Activated T-cell treated with anti-CD3 and anti-CD28 coated beads, Interleukin-2, amount 50 U/mL, for 4 hours (primary cell): ENCODE measurements at places on chromosomes 3 and 15. TPM values are rescaled to one million over a fixed set of nuclear protein-coding genes. Genes with fewer than 3 reads are reported as not detected.

- no peak for DNase-seq
These were observed 133.0 kb upstream of the SNTN start for GRCh38 chr3:63519426-63519825.

The FHIT gene
- 2.4 TPM for total RNA-seq

GRCh38 chr3:122502139-122502538 lies 12.6 kb downstream of the KPNA1 start:
- no peak for DNase-seq

GRCh38 chr3:32743934-32744333 lies 58.9 kb downstream of the CNOT10 start:
- no peak for DNase-seq

The HRG gene
- not detected for total RNA-seq

- no peak for DNase-seq
These were observed 12.1 kb upstream of the DMXL2 start for GRCh38 chr15:51634591-51635198.

The REC114 gene
- total RNA-seq: not detected

GRCh38 chr15:82928711-82929110 lies 23.8 kb downstream of the HOMER2 start:
- no peak for DNase-seq

The ROBO2 gene
- not detected for total RNA-seq

GRCh38 chr3:195035345-195036202 lies 235.4 kb downstream of the XXYLT1 start:
- no peak for DNase-seq

The CCR3 gene
- not detected for total RNA-seq

GRCh38 chr3:185846037-185846436 lies 21.2 kb upstream of the IGF2BP2 start:
- DNase-seq: no peak

DNA sequence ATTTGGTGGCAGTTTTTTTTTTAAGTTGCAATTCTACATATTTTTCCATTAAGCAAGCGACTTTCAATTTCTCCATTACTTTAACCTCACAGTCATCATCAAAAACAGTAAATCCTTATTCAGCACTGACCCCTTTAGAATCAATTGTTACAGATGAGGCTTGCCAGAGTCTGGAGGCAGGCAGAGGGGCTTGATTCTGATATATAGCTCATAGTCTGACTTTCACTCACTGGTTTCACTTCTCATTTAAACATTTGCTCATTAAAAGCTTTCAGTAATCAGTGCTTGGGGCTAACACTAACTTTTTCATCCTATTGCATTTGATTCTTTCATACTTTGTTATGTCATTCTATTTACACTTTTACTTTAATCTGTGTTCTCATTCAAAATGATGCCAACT lies 88.4 kb downstream of the PYDC2 start:
- no peak for DNase-seq

DNA sequence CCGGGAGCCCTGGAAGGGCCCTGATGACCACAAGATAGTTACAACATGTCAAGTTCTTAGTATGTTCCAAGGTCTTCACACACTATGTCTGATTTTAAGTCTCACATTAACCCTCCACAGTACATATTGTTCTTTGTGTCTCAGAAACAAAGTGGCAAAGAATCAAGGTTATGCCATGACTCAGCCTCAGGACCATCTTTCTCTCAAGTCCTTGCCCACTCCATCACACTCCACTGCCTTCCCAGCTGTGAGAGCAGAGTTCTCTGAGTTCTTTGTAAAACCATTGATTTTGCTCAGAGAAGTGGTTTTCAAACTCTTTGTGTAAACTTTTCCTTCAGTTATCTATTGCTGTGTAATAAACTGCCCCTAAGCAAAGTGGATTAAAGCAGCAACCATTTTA lies 67.9 kb upstream of the C3orf80 start:
- DNase-seq: no peak

GRCh38 chr15:78341057-78341987 lies 1.2 kb downstream of the CRABP1 start:
- no peak for DNase-seq

- DNase-seq: no peak
These were observed 95.3 kb downstream of the DAPK2 start for GRCh38 chr15:63950911-63951481.

GRCh38 chr3:156488767-156489166 lies 66.2 kb downstream of the SSR3 start:
- DNase-seq: no peak

- DNase-seq: no peak
These were observed 217.6 kb downstream of the ARRDC4 start for GRCh38 chr15:98177966-98178592.

The RLBP1 gene
- total RNA-seq: not detected

The HERC2 gene
- 20.3 TPM for total RNA-seq

The A4GNT gene
- total RNA-seq: not detected

The MITF gene
- total RNA-seq: not detected

DNA sequence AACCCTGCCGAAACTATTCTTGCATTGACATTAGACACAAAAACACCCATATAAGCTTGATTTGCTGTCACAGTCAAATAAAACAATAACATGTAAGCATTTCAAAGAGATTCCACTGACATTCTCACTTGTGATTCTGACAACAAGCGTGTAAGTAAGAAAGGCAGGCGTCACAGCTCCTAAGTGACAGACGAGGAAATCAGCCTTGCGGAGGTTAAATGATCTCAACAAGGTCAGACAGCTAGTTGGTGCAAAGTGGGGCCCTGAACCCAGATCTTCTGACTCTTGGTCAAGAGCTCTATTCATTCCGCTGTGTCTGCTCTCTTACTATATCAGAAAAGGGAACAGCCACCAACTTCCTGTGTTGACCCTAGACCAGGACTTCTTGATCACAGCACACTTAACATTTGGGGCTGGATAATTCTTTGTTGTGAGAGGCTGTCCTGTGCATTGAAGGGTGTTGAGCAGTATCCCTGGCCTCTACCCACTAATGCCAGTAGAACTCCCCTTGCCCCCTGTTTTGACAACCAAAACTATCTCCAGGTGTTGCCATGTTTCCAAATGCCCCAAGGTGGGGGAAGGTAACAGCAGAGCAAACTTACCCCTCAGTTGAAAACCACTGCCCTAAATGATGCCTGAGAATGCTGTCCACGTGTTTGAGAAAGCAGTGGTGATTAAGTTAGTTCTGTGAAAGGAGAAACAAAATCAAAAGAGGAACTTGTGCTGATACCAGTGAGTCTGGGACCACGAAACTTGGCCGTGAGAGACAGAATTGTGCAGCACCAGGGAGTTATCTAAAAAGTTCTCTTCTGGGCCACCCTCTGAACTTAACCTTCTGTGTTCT lies 86.1 kb downstream of the LIPC start:
- DNase-seq: no peak

The KCNAB1 gene
- total RNA-seq: not detected

DNA sequence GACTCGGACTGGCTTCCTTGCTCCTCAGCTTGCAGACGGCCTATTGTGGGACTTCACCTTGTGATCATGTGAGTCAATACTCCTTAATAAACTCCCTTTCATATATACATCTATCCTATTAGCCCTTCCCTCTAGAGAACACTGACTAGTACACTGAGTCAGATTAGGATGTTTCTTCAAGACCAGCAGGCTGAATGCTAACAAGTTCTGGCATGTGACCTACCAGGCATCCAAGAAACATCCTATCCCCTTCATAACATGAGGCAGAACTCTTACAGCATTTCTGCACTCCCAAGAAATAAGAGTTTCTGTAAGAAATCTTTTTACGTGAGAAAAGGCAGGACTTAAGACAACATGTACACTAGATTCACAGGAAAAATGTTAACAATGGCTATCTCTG lies 9.3 kb downstream of the CFAP92 start:
- no peak for DNase-seq

DNA sequence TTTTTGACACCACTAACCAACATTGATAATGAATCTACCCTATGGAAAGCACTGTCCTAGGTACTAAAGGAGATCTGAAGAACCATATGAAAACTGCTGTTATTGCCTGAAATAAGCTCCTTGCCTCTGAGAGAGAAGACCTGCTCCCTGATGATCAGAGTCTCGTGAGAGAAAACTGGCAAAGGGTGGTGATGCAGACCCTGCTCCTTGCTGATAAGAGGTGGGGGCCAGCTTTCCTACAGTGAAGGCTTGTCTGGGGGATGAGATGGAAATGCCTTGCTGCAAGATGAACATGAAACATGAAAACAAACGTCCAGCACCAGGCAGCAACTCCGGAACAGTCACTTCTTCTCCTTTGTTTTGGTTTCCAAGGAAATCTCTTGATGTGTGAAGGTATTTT lies 31.9 kb downstream of the RASGRP1 start:
- no peak for DNase-seq

DNA sequence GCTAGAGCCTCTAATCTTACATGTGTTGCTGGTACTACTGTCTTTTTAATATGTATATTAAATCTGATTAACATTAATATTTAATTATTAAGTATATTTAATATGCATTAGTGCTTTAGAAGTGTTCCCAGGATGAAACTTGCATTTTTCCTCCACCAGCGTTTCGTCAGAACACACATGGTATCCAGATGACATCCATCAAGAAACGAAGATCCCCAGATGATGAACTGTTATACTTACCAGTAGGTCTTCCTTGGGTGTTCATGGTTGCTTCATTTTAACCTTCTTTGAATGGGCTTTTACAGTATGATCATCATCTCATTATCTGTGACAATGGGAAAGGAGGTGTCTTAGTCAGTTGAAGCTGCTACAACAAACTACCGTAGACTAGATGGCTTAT lies 238.0 kb downstream of the TP63 start:
- DNase-seq: no peak

DNA sequence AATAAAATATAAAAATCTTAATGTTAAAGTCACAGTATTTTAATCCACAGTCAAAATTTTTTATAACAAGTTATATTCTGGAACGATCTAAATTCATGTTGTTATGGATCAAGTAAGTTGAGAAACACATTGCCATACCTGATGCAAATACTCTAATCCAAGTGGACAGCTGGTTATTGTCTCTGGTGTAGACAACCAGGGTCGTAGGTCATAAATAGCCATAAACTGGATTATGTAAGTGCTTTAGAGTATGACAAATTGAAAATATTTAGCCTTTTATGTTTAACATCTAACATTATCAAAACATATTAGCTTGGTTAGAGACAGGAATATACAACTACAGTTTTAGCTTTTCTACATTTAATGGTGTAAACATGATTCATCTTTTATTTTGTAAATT lies 53.0 kb downstream of the PLSCR2 start:
- no peak for DNase-seq

DNA sequence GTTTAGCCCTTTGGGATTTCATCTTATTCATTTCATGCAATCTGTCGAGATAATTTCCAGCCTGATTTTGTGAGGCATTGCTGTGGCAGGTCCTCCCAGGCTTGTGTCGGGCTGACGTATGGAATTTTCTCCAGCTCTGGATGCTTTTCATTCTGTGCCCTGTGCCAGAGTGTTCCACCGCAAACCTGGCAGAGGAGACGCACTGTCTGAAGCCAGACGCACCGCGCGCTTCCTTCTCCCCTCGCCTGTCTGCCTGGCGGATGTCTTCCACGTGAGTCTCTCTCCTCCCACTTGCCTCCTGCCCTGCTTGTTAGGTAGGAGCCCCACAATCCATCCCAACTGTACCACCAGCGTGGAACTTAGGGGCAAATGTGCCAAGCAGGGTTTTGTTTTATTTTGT lies 20.1 kb upstream of the GLCE start:
- no peak for DNase-seq

GRCh38 chr3:72597043-72597442 lies 251.2 kb downstream of the SHQ1 start:
- no peak for DNase-seq
